ENCODE measurements at places on chromosomes 2 and 18. TPM values are rescaled to one million over a fixed set of nuclear protein-coding genes. Genes with fewer than 3 reads are reported as not detected.

GRCh38 chr2:131056932-131057287, 36.4 kb downstream of the FAM168B start:
- no peak for DNase-seq

The CFAP65 gene
- total RNA-seq, result not detected

DNA sequence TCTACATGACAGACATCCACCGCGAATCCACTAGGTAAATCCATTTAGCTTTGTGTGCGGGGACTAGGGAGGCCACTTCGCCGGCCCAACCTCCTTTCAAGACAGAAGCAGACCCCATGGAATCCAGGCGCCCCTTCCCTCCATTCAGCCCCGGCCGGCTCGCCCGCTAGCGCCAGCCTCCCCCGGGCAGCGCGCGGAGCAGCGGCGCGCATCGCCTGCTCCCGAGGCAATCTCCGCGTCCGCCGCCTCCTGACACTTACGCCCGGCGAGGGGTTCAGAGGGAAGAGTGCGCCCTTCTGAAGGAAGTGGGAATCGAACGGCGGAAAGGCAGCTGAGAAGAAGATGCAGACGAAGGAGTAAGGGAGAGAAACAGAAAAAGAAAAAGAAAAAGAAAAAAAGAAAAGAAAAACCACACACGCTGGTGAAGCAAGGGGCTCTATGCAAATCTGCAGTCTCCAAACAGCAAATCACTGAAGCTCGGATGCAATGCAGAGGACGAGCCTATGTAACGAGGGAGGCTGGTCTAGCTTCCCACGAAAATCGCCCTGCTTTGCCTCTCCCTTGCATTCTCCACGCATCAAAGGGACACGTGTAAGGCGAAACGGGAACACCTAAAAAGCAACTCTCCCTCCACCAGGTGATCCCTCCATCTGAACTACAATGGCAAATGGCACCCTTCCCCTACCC, 684.4 kb downstream of the NRXN1 start:
- DNase-seq, result no peak

DNA sequence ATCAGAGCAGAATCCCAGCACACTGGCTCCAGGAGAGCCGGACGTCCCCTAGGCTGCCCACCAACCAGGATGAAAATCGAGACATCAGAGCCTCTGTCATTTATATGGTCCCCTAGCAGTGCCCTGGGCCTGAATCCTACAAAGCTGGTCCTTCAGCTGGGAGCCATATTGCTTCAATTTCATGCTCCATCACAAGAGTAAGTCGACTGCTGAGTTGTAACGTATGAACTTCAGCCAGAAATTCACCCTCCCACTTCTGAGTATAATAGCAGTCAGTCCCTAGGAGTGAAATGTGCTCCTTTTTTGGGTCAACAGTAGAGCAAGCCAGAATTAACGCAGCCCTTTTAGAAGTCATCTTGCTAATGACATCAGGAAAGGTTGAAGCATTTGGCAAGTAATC, 126.4 kb downstream of the CCBE1 start:
- no peak for DNase-seq

- DNase-seq, result no peak
Observed at GRCh38 chr18:55149994-55150393, 190.7 kb upstream of the CCDC68 start.

The RFTN2 gene
- total RNA-seq, result 22.2 TPM

DNA sequence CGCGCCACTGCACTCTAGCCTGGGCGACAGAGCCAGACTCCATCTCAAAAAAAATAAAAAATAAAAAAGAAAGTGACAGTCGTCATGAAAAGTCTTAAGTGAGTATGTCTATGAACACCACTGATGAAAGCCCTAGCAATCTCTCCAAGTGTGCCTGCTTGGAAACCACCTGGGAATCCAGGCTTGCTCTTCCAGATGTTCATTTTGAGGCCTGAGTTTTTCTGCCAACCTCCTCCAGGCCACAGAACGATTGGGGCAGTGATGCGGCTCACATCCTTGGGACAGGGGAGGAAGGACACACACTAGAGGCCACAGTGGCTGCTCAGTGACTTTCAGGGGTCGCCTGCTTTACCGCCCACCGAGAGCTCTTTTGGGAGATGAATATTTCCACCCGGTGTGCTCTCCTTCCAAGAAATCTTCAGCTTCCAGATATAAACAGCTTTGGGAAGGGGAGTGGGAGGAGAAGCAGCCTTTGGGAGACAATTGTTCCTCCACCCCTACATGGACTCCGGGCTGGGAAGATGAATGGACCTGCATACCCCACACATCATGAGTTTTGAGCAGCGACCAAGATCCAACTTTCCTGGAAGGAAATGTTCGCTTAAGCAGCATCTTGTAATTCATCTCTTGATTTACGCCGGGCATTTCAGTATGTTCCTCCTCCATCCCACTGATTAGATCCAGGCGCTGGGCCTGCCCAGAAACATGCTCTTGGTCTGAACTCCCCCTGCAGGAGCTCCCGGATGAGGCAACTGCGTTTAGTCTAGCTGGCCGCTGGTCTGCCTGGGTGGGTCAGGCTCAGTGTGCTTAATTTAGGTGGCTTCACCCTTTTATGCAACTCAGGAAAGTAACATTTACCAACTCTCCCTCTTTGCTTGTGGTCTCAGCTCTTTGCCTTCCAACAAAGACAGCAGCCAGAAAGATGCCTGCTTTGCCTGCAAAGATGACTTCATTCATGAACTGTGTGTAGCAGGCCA, 6.2 kb upstream of the ARMC9 start:
- DNase-seq, result peak; percentile 93

GRCh38 chr2:164954186-164954585, 1.1 kb downstream of the SLC38A11 start:
- DNase-seq, result no peak

- DNase-seq, result no peak
Observed at GRCh38 chr18:45009756-45010155, 329.1 kb downstream of the SETBP1 start.

GRCh38 chr2:167297292-167297691, 409.0 kb downstream of the XIRP2 start:
- no peak for DNase-seq

The IL36B gene
- total RNA-seq, result not detected

The CNTNAP5 gene
- total RNA-seq, result not detected

- DNase-seq, result no peak
Observed at GRCh38 chr18:49611316-49611715, 49.5 kb downstream of the LIPG start.

GRCh38 chr2:31429759-31430438, 15.4 kb upstream of the XDH start:
- no peak for DNase-seq

The CRYGC gene
- total RNA-seq, result not detected

- no peak for DNase-seq
Observed at GRCh38 chr2:219569041-219569440, 2.3 kb downstream of the OBSL1 start.

The CRYGB gene
- not detected for total RNA-seq

DNA sequence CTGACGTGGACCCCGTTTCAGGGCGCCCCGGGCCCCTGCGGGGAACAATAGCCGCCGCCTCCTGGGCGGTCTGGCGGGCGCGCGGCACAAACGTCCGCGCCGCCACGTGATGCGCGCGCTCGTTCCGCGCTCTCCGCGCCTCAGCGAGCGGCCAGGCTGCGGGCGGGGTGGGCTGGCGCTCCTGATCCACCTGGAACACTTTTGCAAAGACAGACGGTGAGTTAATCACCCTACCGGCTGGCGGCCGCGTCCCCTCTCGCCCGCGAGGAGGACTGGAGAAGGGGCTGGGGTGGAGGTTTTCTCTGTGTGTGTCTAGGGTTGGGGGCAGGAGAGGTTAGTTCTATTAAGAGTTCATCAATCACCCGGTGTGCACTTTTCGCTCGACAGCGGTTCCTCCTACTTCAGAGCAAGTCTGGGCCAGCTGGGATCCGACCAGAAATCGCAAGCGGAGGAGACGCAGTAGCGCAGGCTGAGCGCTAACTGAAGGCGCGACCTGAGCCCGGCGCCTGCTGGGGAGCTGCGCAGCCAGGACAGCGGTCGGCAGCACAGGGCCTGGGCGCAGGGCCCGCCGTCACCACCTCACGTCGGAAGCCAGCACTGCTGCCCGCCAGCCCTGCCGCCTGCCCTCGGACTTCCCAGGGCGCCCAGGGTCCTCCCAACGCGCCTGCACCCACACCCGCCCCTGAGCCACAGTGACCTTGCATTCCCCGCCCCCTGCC, 10.3 kb upstream of the HOXD1 start:
- DNase-seq, result no peak

DNA sequence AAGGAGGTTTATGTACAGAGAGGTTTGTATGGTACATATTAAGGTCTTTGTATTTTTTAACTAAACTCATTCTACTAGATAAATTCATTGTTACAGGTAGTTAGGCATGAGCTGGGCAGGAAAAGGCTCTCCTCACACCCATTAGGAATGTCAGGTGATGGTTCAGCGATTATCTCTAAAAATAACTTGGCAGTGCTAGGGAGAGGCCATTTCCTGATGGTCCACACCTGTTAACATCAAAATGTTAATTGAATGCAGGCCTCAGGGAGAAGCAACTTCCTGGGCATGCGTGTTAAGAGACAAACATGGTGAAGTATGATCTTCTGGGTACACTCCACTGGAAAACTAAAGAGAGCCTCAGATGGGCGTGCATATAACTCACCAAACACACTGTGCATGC, 73.6 kb downstream of the ARL6IP6 start:
- no peak for DNase-seq

GRCh38 chr2:220104871-220105351, 477.5 kb downstream of the SLC4A3 start:
- DNase-seq, result no peak

- no peak for DNase-seq
Observed at GRCh38 chr2:48316753-48317750, 212.9 kb upstream of the STON1 start.

DNA sequence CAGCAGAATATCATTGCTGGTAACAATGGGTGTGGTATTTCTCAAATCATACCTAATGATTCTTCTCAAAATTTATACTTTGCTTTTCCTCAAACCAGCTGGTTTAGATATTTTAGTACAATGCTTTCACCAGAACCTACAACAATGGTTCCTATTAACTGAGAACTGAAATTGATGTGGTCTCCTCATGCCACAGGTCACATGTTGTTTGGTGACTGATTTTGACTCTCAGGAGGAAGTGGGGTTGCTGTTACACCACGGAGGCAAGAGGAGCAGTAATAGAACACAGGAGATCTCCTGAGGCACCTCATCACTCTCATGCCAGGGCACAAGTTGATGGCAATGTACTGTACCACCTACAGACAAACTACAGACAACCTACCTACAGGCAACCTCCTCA, 3.0 kb upstream of the CEP68 start:
- DNase-seq, result no peak

The SLC23A3 gene
- 3.5 TPM for total RNA-seq

DNA sequence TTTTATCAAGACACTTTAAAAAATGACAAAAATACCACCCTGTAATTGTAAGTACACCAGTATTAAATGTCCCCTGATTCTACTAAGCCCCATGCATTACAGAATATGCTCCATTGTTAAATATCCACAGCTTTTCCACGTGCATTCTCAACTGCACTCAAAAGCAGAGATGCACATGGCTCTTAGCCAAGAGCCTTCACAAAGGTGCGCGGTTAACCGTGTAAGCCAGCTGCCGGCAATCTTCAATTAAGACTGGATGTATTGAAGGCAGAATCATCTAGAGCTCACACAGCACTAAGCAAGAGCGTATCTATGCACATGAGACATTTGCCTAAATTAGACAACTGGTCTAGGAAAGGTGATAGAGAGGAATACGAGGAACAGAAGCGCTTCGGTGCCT, 278.3 kb downstream of the NAPG start:
- no peak for DNase-seq

GRCh38 chr2:198873503-198874471, 584.0 kb downstream of the SATB2 start:
- DNase-seq, result no peak

The RAB27B gene
- total RNA-seq, result 1.3 TPM

The FAM124B gene
- 2.4 TPM for total RNA-seq

DNA sequence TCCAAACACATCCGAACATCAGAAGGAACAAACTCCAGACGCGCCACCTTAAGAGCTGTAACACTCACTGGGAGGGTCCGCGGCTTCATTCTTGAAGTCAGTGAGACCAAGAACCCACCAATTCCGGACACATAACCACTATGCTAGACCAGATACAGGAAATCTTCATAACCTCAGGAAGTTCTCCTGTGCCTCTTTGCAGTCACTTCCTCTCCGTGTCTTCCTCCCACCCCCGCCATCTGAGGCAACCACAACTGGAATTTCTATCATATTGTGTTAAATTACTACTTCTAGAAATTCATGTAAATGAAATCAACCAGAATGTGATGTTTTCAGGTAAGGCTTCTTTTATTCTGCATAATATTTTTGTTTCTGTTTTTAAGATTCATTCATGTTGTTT, 631.0 kb upstream of the NXPH2 start:
- DNase-seq, result no peak

GRCh38 chr2:218881744-218882460, 1.2 kb downstream of the WNT10A start:
- DNase-seq, result peak; percentile 34

- no peak for DNase-seq
Observed at GRCh38 chr2:238978497-238978896, 130.6 kb downstream of the TWIST2 start.

GRCh38 chr2:208025814-208026184, 472 bp upstream of the PLEKHM3 start:
- DNase-seq, result no peak

DNA sequence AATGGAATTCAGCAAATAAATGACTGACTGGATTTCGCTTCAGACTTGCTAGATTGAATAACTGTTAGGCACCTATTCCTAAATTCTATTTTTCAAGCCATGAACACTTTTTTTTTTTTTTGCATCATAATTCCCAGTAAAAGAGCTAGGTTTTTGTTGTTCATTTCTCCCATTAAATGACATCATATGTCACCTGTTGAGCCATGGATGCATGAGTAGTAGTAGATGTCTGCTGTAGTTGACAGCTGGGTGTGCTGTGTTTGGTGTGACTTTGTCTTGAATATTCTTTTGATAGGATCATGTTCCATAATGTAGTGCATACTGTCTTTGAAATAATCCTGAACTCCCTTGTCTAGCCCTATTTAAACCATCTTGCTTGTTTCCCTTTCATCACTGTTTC, 115.2 kb downstream of the RAB3GAP1 start:
- no peak for DNase-seq

DNA sequence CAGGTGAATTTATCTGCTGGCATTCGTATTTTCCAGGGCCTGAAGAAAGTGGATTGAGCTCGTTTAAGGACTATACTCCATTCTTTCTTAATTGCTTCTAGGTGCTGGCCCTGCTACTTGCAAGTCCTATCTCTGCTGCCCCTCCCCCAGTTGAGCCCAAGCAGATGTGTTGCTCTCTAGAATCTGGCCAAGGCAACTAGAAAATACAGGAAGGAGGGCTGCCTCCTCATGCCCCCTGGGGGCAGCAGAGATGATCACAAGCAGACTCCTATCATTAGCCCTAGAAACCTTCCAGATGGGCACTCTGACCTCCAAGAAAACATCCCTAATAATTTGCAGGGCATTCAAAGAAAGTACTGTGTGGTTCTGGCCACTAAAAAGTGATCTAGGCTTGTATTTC, 72.5 kb upstream of the CYP26B1 start:
- DNase-seq, result no peak

The TBR1 gene
- total RNA-seq, result not detected

GRCh38 chr2:24121469-24121868, 1.7 kb downstream of the PFN4 start:
- no peak for DNase-seq

The WNT10A gene
- total RNA-seq, result not detected

GRCh38 chr2:21866316-21866715, 742.5 kb downstream of the TDRD15 start:
- no peak for DNase-seq

- peak; percentile 87 for DNase-seq
Observed at GRCh38 chr2:207164006-207164831, 1.5 kb downstream of the KLF7 start.

The RAB6C gene
- total RNA-seq, result not detected

GRCh38 chr18:24271381-24272228, 126.0 kb downstream of the OSBPL1A start:
- DNase-seq, result peak; percentile 85
